ENCODE measurements at places on chromosomes 1 and 21.

DNA sequence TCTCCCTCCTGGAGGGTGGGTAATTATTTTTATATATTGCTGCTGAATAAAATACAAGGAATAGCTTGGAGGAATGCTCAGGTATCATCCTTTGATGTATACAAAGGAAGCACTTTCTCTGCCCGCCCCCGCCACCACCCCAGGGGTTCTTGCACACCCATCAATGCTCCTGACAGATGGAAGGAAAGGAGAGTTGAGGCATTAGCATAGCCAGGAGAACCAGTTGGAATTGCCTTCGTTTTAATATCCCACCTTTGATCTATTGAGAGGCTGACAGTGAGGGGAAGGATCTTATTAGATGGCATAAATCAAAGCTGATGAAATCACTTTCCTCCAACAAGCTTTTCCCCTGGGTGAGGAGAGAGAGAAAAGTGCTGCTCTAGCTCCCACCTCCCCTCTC, 71.1 kb downstream of the LGR6 start:
- no peak overlapping the region for H3K27ac ChIP-seq
- peaks cover 7% of the 10 kb centered on the region for H3K27me3 ChIP-seq
- no peaks in the 10 kb centered on the region for H3K36me3 ChIP-seq
- H3K4me1 ChIP-seq: no peaks in the 10 kb centered on the region
- DNase-seq: no peak
- H3K4me3 ChIP-seq: no peak overlapping the region

DNA sequence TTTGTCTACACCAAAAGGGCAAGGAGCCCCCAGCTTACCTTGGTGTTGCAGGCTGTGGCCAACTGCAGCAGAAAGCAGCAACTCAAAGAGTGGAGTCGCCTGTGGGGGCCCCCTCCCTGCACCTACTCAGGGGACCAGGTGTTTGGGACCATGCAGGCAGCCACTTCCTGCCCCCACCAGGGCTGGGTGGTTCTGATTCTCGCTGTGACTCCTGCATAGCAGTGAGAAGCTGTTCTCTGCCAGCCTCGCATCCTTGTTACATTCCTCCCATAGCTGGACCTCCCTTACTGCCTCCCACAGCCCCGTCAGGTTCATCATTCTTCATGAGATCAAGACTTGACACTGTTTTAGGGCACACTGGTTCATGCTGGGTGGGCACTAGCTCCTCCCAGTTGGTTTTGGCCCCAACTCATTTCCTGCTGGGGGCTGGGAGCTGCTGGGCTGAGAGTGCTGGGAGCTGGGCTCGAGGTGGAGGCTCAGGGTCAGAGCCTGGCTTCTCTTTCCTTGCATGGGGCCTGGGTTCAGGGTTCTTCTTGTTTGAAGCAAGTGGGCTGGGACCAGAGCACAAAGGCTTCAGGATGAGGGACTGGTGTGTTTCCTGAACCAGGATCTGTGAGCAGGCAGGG, 146.9 kb upstream of the C1orf174 start:
- no peak overlapping the region for H3K27ac ChIP-seq
- H3K36me3 ChIP-seq: no peaks in the 10 kb centered on the region
- H3K4me1 ChIP-seq: no peaks in the 10 kb centered on the region

DNA sequence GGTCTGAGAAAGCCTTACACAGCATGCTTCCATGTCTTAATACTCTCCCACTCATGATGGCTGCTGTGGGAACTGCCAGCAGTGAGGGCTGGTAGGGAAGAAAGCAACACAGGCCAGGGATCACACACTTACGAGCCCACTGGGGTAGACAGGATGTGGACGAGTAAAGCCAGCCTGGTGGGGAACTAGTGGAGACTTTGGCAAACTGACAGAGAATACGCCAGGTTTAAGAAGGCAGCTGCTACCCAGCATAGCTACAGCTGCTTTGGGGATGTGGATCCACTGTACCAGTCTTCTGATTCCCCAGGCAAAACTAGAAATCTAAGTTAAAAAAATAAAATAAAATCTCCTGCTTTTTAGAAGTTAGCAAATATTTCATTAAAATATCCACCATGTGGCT, 664.0 kb downstream of the SMYD3 start:
- no peaks in the 10 kb centered on the region for H3K27me3 ChIP-seq
- no peak for DNase-seq
- no peak overlapping the region for H3K27ac ChIP-seq
- H3K4me1 ChIP-seq: no peaks in the 10 kb centered on the region
- no peaks in the 10 kb centered on the region for H3K36me3 ChIP-seq
- no peak overlapping the region for H3K4me3 ChIP-seq

GRCh38 chr1:206769304-206769731, 1.3 kb upstream of the IL19 start:
- peak overlapping the region; percentile 8 for H3K4me3 ChIP-seq
- no peaks in the 10 kb centered on the region for H3K36me3 ChIP-seq
- peak overlapping the region; percentile 47 for H3K27ac ChIP-seq
- DNase-seq: peak; percentile 53
- H3K4me1 ChIP-seq: peaks cover 76% of the 10 kb centered on the region
- no peaks in the 10 kb centered on the region for H3K27me3 ChIP-seq

GRCh38 chr1:110258734-110259133, 48.6 kb downstream of the KCNC4 start:
- no peak overlapping the region for H3K4me3 ChIP-seq
- no peaks in the 10 kb centered on the region for H3K36me3 ChIP-seq
- no peak overlapping the region for H3K27ac ChIP-seq
- H3K27me3 ChIP-seq: no peaks in the 10 kb centered on the region
- peaks cover 2% of the 10 kb centered on the region for H3K4me1 ChIP-seq

DNA sequence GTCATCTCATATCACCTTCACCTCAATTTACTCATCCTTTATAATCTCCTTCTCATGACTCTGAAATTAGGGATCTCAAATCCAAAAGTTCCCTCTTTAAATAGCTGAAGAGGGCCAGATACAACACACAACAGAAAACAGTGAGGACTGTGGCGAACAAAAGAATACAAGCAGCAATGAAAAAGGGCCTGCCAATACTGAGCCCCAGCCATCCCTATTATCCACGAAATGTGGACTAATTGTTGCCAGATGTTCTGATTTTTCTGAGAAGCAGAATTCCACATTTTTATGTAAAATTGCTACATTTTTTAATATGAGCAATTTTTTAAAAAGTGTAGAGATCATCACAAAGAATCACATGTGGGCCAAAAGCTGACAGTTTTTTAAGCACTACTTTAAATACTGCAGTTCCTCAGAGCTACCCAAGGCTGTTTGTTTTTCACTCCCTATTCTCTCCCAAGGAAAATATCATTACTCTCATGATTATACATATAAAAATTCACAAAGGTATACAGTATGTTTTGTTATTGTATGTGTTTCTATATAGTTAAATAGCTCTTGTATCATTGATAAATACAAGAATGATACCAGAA, 90.0 kb downstream of the ASH1L start:
- no peak overlapping the region for H3K27ac ChIP-seq
- DNase-seq: no peak
- H3K4me3 ChIP-seq: no peak overlapping the region
- no peaks in the 10 kb centered on the region for H3K27me3 ChIP-seq
- H3K36me3 ChIP-seq: peaks cover 26% of the 10 kb centered on the region

GRCh38 chr1:54850069-54850730, 36.8 kb downstream of the DHCR24 start:
- DNase-seq: no peak
- no peak overlapping the region for H3K27ac ChIP-seq
- no peaks in the 10 kb centered on the region for H3K36me3 ChIP-seq
- H3K27me3 ChIP-seq: no peaks in the 10 kb centered on the region

GRCh38 chr1:36400825-36401601, 3.3 kb upstream of the LSM10 start:
- no peaks in the 10 kb centered on the region for H3K27me3 ChIP-seq
- H3K36me3 ChIP-seq: no peaks in the 10 kb centered on the region
- peak; percentile 52 for DNase-seq
- H3K4me3 ChIP-seq: no peak overlapping the region
- H3K27ac ChIP-seq: no peak overlapping the region

- no peak for DNase-seq
- H3K36me3 ChIP-seq: peaks cover 1% of the 10 kb centered on the region
- no peaks in the 10 kb centered on the region for H3K27me3 ChIP-seq
- H3K27ac ChIP-seq: no peak overlapping the region
- peaks cover 81% of the 10 kb centered on the region for H3K4me1 ChIP-seq
- peak overlapping the region; percentile 73 for H3K4me3 ChIP-seq
Observed at GRCh38 chr21:37378700-37379139, 12.1 kb downstream of the DYRK1A start.

GRCh38 chr1:169858467-169858866, 35.2 kb downstream of the SCYL3 start:
- no peaks in the 10 kb centered on the region for H3K4me1 ChIP-seq
- H3K36me3 ChIP-seq: peaks cover 90% of the 10 kb centered on the region
- no peaks in the 10 kb centered on the region for H3K27me3 ChIP-seq
- no peak overlapping the region for H3K4me3 ChIP-seq
- no peak for DNase-seq

DNA sequence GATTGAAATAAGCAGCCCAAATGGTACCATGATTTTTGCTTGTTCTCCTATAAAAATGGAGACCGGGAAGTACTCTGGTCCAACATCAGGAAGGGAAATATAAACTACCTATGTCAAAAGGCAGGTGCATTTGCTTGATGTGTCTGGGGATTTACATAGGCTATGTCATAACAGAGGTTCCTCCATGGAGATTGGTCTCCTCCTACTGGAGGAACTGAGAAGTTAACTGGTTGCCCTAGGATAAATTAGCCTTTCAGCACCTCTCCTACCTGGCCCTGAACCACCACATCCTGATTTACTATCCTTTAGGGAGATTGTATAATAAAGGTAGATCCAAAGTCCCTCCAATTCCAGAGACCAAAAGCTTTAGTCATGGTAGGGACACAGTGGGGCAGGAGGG, 1109.3 kb upstream of the B3GALT2 start:
- no peaks in the 10 kb centered on the region for H3K36me3 ChIP-seq
- H3K27ac ChIP-seq: no peak overlapping the region
- H3K4me3 ChIP-seq: no peak overlapping the region
- peaks cover 2% of the 10 kb centered on the region for H3K4me1 ChIP-seq
- no peaks in the 10 kb centered on the region for H3K27me3 ChIP-seq
- DNase-seq: peak; percentile 21

- H3K4me3 ChIP-seq: no peak overlapping the region
- no peak for DNase-seq
- H3K27me3 ChIP-seq: no peaks in the 10 kb centered on the region
Observed at GRCh38 chr1:10648689-10649516, 147.5 kb downstream of the CASZ1 start.

DNA sequence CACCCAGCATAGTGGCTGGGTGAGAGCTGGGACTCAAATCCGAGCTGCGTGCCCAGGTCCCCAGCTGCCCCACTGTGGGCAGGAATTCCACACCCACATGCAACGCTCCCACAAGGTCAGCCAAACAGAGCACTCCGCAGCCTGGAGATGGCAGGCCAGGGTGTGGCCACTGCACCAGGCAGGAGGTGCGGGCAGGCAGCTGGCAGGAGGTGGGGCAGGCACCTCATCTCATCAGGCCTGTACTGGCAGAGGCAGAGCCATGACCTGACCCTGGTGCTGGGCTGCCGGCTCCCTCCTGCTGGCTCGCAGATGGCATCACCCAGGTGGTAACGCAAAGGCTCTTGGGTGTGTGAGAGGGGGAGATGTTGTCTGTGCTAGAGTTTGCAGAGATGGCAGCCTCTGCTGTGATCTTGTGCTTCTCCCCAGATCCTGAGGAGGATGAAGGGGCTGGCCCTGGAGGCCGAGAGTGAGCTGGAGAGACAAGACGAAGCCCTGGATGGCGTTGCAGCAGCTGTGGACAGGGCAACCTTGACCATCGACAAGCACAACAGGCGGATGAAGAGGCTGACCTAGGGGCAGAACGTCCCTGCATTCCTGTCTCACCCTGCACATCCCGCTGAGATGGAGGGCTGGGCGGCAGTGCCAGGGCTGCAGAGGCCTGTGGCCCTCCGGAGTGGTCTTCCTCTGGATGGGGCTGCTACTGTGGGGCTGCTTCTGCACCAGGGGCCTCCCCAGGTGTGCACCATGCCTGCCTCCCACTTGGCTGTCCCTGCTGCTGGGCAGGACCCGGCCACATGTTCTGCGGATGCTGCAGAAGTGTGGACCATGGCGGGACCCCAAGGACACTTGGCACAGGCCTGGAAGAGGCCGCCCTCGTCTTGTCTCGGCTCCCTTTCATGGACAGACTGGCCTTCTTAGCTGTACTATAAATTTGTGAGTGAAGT, 35.1 kb upstream of the PRSS38 start:
- DNase-seq: no peak
- no peak overlapping the region for H3K27ac ChIP-seq
- H3K4me1 ChIP-seq: no peaks in the 10 kb centered on the region

GRCh38 chr21:21915816-21916215, 917.6 kb downstream of the NCAM2 start:
- H3K36me3 ChIP-seq: no peaks in the 10 kb centered on the region
- no peak for DNase-seq
- H3K4me3 ChIP-seq: no peak overlapping the region
- H3K27me3 ChIP-seq: no peaks in the 10 kb centered on the region
- H3K27ac ChIP-seq: no peak overlapping the region

- no peaks in the 10 kb centered on the region for H3K36me3 ChIP-seq
- no peak for DNase-seq
- no peaks in the 10 kb centered on the region for H3K27me3 ChIP-seq
- no peaks in the 10 kb centered on the region for H3K4me1 ChIP-seq
Observed at GRCh38 chr21:27813750-27814149, 846.9 kb upstream of the ADAMTS5 start.

DNA sequence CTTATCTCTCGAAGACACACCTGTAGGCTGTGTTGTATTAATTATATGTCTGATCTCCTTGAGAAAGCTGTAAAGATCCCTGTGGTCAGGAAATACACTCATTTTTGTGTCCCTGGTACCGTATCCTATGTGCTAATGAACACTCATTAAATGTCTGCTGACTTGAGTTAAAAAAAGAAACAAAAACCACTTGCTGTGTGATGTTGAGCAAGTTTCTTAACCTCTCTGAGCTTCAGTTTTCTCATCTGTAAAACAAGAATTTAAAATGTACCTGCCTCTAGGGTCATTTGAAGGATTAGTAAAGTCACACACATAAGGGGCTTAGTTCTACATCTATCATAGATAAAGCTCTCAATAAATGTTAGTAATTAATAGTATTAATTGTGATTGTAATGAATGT, 91.3 kb downstream of the VWA5B1 start:
- H3K36me3 ChIP-seq: no peaks in the 10 kb centered on the region
- H3K27me3 ChIP-seq: peaks cover 14% of the 10 kb centered on the region
- H3K27ac ChIP-seq: no peak overlapping the region

DNA sequence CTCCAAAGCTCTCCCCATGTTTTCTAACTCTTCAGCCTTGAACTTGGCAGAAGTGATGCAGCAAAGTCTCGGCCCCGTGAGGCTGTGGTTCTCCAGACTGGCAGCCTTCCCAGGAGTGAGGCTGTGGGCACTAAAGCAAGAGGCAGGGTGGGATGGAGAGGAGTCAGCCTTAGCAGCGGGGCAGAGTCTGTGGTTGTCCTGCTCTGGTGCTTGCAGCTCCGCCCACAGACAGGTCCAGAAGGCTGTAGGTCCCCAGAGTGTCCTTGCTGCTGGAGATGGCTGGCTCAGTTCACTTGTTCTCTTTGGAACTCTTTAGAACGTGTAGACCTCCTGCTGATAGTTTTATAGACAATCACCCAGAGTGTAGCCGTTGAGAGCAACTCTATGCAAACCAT, 142.6 kb downstream of the AJAP1 start:
- no peaks in the 10 kb centered on the region for H3K4me1 ChIP-seq
- DNase-seq: no peak
- no peaks in the 10 kb centered on the region for H3K27me3 ChIP-seq
- no peak overlapping the region for H3K4me3 ChIP-seq
- H3K27ac ChIP-seq: no peak overlapping the region
- no peaks in the 10 kb centered on the region for H3K36me3 ChIP-seq
